ENCODE measurements at places on chromosomes 12 and 14.

DNA sequence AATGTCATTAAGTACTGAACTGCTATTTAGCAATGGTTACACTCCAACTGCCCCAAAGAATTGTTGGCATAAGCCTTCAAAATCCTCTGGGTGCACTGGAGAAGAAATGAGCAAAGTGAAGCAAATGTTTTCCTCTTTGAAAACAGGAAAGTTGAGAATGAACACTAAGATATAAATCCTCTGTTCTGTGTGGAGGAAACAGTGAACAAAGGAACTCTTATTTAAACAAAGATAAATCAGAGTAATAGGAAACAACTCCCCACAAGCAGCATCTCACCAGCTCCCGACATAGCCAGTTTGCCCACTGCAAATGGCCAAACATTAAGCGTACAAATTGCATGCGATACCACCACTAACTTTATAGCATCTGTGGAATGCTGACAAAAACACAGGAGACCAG is 54.0 kb downstream of the BCAT1 start:
- DNase-seq: no peak

DNA sequence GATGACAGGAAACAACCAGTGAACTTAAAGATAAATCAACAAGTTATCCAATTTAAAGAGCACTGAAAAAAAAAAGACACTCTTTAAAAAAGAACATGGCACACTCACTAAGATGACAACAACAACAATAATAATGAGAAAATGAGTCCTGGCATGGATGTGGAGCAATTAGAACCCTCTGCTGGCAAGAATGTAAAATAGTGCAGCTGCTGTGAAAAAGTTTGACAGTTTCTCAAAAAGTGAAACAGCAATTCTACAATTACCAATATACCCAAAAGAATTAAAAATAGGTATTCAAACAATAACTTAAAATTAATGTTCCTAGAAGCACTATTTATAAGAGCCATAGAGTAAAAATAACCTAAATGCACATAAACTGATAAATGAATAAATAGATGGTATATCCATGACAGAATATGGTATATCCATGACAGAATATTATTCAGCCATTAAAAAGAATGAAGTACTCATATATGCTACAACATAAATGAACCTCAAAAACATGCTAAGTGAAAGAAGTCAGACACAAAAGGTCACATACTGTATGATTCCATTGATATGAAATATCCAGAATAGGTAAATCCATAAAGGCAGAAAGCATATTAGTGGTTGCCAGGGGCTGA is 49.1 kb upstream of the GPHB5 start:
- DNase-seq: no peak

- peak; percentile 24 for DNase-seq
Measured at GRCh38 chr14:52553002-52553670, 500 bp downstream of the GPR137C start.

DNA sequence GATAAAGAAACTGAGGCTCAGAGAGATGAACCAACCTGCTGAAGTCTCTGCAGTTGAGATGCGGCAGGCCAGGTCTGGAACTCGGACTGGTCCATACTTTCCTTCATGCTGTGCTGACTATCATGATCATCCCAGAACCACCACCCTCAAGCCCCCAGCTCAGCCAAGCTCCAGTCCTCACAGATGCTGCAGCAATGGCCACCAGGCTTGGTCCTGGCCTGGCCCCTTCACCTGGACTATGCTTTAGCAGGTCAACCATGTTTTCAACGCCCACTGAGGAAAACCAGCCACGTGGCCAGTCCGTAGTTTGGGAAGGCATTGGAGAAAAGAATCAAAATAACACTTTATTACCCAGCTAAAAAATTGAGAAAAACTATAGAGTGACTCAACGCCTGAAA is 1.4 kb downstream of the GPR68 start:
- DNase-seq: no peak

DNA sequence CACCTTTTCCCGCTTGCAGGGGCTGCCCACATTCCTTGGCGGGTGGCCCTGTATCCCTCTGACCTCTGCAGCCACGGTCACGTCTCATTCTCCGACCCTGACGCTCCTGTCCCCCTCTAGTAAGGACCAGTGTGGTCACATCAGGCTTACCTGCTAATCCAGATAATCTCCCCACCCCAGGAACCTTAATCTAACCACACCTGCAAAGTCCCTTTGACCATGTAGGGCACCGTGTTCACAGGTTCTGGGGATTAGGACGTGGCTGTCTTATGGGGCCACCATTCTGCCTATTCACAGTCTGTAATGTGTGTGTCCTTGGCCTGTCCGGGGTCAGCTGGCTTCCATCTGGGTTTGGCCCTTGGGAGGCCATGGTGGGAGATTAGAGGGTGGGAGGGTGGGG is 368.9 kb downstream of the AACS start:
- no peak for DNase-seq

DNA sequence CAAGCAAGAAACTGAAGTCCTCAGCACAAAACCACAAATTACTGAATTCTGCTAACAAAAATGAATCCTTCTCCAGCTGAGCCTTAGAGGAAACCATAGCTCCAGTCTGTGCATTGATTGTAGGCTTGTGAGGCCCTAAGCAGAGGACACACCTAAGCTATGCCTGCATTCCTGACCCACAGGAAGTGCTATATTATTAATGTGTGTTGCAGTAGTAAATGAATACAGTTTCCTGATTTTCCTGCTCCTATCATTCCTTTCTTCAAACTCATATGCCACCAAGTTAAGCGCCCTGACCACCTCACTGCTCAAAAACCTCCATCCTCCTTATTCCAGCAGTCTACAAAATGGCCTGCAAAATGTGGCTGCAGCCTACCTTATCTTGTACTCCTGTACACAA is 151.9 kb upstream of the ABCD2 start:
- no peak for DNase-seq

- no peak for DNase-seq
Measured at GRCh38 chr12:125025606-125026235, 32.3 kb downstream of the BRI3BP start.

DNA sequence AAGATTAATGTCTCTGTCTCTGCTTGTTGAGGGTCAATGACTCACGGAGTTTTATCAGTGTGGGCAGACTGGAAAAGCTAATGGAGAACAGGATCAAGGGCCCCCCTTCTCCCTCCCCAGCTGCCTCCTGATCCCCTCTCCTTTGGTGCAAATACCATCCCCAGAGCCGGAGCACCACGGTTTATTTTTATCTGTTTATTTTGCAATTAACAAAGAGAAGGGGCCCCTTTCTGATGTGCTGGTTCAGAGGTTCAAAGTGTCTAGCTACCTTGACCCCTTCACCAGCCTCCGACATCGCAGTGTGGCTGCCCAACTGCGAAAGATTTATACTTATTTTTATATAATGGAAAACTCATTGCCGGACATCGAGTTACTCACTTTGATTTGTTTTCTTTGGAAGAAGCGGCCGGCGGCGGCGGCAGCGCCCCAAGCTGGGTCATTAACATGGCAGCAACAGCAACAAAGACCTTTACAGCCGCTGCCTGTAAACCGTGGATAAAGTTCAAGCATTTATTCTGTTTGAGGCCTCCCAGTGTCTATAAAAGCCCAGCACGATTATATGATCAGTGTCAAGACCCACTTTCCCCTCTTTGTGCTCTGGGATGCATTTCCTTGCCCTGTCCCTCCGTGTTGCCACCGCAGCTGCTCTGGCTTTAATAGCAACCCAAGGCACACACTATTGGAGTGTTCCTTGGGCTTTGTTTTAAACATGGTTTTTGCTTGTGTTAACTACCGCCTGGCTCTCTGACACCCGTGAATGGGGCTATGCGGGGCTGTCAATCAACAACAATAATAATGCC is 47.4 kb upstream of the PARP11 start:
- DNase-seq: no peak

DNA sequence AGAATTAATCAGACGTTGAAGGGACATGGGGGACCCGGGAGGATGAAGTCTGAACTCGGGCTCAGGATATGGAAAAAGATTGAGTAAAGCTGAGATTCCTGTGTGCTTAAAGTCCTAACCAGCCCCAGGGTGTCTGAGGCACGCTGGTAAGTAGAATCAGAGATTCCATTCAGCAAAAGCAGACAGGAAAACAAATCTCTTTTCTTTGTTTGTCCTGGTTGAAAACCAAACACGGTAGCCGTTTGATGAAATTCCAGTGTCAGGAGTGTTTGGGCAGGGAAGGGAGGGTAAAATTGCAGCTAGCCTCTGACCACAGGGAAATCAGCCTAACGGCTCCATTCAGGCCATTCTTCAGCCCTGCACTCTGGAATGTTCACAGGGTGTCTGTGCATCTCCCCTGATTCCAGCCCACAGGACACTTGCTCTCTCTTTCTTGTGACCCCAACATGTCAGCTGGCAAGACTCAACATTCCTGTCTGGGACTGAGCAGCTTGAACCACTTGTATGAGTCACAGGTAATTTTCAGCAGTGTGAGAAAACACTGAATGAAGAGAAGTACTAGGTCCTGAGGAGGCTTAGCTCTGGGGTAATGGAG is 31.0 kb downstream of the NINJ2 start:
- no peak for DNase-seq

GRCh38 chr14:36502558-36503508 is 17.2 kb downstream of the NKX2-1 start:
- no peak for DNase-seq

- no peak for DNase-seq
Measured at GRCh38 chr12:95337146-95337545, 119.5 kb downstream of the VEZT start.

Measured in MM.1S (cell line).